ENCODE measurements at places on chromosomes 5 and 9.
A peak's percentile ranks its signal among the peaks of the same experiment; 100 is the strongest.

- DNase-seq = no peak
- no peak overlapping the region for H3K27ac ChIP-seq
- peaks cover 7% of the 10 kb centered on the region for H3K4me1 ChIP-seq
- H3K4me3 ChIP-seq = no peak overlapping the region
Measured at GRCh38 chr9:571066-571465, 270.4 kb upstream of the DMRT1 start.

DNA sequence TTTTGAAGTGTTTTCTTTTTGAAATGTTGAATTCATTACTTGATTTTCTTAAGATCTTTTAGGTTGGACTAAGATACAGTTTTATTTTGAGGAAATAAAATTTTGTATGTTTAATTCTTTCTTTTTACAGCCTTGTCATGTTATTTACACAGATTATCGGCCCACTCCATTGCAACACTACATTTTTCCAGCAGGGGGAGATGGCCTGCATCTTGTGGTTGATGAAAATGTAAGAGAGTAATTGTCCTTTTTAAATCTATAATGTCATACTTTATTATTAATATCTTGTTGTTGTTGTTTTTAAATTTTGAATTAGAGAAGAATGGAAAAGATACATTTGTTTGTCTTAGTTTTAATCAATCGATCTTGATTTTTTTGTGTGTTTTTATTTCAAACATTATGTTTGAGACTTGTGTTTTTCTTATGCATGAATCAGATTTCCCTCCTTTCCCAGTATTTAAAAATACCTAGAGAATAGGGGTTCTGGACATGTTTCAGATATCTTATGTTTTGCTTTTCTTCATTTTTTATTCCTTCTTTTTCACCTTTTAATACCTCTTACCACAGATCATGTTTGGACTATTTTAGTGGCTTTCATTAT, 36.7 kb downstream of the MTREX start:
- no peak overlapping the region for H3K4me3 ChIP-seq
- peaks cover 40% of the 10 kb centered on the region for H3K36me3 ChIP-seq
- H3K4me1 ChIP-seq = no peaks in the 10 kb centered on the region
- peak; percentile 54 for DNase-seq
- no peaks in the 10 kb centered on the region for H3K27me3 ChIP-seq
- no peak overlapping the region for H3K27ac ChIP-seq

GRCh38 chr5:40600383-40600782, 79.3 kb upstream of the PTGER4 start:
- H3K27me3 ChIP-seq = no peaks in the 10 kb centered on the region
- no peaks in the 10 kb centered on the region for H3K4me1 ChIP-seq

DNA sequence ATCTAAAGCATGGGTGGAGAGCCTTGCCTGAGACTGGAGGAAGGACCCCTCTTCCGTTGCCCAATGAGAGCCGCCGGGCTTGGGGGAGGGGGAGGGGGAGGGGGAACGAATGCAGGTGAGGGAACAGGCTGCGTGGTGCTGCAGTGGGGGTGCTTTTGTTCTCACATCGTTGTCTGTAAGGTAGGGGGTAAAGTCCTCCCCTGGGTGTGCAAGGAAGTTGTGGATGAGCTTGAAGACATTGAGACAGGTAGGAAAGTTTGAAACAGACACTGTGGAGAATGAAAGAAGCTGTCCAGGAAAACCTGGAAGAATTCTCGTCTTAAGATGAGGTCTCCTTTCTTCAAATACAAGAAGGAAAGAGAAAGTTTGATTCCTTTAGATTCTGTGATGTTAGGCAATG, 94.1 kb upstream of the LIFR start:
- no peak for DNase-seq
- peak overlapping the region; percentile 49 for H3K27ac ChIP-seq
- H3K4me1 ChIP-seq = 0 out of 2 replicates have a peak, but pooled peaks cover 3% of the 10 kb centered on the region
- no peaks in the 10 kb centered on the region for H3K27me3 ChIP-seq
- H3K4me3 ChIP-seq = peak overlapping the region; percentile 10
- H3K36me3 ChIP-seq = no peaks in the 10 kb centered on the region

DNA sequence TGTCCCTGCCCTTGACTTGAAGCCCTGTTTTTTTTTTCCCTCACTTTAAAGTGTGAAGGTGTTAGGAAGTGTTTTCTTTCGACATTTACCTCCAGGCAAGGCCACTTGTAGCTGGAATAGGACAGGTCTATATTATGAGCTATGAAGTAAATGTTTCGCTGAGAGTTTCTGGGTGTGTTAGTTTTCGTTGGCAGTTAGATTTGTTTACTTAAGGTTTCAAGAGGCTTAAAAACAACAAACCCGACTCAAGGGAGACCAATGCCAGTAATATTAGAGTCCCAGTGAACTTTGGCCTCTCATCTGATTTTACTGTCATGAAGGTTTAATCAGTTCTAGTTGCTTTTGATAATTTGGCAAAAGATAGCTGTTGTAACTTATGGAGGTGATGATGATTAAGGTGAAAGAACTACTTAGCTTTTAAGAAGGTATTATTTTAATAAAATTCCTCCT, 25.2 kb downstream of the OCLN start:
- no peaks in the 10 kb centered on the region for H3K36me3 ChIP-seq
- no peak overlapping the region for H3K4me3 ChIP-seq
- peaks cover 69% of the 10 kb centered on the region for H3K4me1 ChIP-seq

DNA sequence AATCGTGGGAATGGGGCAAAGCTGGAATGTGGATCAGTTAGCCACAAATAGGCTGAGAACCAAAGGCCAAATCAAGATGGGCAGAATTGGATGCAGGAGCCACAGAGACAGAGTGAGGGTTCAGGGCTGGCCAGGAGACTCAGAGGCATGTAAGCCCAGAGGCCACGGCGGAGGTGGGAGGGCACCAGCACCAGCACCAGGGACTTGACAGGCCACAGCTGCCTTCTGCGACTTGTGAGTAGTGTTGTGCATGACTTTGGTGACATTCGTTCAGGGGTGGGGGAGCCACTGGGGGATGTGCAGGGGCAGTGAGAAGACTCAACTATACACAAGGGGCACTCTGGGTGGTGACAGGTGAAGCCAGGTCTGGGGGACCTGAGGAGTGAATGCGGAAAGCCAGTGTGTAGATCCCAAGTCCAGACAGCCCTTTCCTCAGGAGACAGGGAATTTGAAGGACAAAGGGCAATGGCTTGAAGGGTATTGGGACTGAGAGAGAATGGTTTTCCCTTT, 53.2 kb downstream of the TMOD1 start:
- H3K27ac ChIP-seq = no peak overlapping the region
- no peaks in the 10 kb centered on the region for H3K36me3 ChIP-seq
- no peaks in the 10 kb centered on the region for H3K27me3 ChIP-seq
- DNase-seq = no peak

DNA sequence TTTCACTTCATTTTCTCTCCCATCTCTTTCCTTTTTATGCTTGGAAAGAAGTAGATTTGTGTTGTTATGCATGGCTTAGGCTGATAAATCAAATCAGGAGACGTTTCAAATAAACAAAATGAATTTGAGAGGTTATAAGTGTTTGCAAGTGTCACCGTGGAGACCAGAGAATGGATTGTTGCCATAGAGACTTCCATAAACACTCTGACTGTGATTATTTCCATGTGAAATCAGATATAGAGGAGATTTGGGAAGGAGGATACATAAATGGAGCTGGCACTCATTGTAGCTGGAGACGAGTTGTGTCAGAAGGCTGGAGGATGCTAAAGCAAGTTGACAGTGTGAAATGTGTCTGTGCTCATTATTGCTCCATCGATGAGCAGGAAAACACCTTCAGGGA, 84.2 kb upstream of the PCSK1 start:
- H3K27me3 ChIP-seq = peaks cover 19% of the 10 kb centered on the region
- no peaks in the 10 kb centered on the region for H3K4me1 ChIP-seq
- no peak overlapping the region for H3K27ac ChIP-seq
- H3K36me3 ChIP-seq = no peaks in the 10 kb centered on the region

DNA sequence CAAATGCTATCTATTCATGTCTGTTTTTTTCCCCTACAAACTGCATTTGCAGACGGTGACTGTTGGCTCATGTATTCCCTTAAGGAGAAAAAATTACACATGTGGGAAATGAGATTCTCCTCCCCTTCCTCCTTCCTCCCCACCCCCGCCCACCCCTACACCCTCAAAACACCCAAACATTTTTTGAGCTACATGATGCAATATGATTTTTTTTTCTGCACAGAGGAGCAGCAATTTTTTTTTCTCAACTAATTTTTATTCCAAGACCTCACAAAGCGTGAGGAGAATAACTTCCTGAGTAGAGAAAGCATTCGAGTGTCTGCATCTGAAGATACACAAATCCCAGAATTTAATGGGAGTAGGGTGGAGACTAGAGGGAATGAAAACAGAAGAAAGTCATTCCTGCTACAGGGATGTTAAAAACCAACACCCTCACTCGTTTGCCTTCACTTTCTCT, 118.1 kb downstream of the PRDM6 start:
- H3K27me3 ChIP-seq = no peaks in the 10 kb centered on the region
- H3K27ac ChIP-seq = no peak overlapping the region
- H3K4me1 ChIP-seq = no peaks in the 10 kb centered on the region
- no peaks in the 10 kb centered on the region for H3K36me3 ChIP-seq
- no peak overlapping the region for H3K4me3 ChIP-seq

- no peaks in the 10 kb centered on the region for H3K27me3 ChIP-seq
- no peak overlapping the region for H3K4me3 ChIP-seq
- H3K36me3 ChIP-seq = no peaks in the 10 kb centered on the region
Measured at GRCh38 chr5:10684303-10685086, 76.5 kb downstream of the DAP start.

- DNase-seq = no peak
- no peak overlapping the region for H3K27ac ChIP-seq
- H3K4me3 ChIP-seq = no peak overlapping the region
- H3K4me1 ChIP-seq = no peaks in the 10 kb centered on the region
Measured at GRCh38 chr5:143759396-143760130, 52.4 kb upstream of the HMHB1 start.

DNA sequence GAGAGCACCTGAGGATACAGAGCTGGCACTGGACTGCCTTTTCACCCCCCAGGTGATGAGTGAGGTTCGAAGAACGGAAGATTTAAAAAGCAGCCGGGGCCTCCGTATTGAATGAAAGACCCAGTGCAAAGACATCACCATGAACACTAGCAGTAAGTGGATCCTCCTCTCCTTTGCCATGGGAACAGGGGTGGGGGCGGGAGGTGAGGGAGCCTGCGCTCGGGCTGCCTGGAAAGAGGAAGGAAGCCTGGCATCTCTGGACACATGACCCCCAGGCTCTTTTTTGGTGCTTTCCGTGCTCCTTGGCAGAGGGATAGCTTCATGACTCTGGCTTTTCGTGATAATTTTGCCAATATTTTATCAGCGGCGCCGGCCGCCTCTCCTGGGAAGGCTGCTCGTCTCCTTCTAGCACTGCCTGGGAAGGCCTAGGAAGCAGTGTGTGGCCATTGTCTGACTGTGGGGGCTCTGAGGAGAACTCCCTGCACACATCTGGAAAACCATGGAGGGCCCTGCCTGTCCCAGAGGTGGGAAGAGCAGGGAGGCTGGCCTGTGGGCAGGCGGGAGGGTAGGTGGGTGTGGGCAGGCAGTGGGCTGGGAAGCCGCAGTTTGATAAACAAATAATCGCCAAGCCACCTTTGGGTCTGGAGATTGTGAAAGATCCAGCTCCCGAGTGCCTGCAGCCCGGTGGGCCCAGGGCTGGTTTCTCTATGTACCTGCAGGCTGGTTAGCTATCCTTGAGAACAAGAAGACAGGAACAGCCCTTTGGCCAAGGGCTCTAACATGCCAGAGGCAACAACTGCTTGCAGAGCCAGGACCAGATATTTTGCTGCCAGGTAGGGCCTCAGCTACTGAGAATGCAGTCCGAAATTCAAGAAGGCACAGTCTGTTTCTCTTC, 911 bp downstream of the ABLIM3 start:
- no peaks in the 10 kb centered on the region for H3K36me3 ChIP-seq
- 0 out of 2 replicates have a peak, but pooled peaks cover 4% of the 10 kb centered on the region for H3K4me1 ChIP-seq
- peak overlapping the region; percentile 74 for H3K4me3 ChIP-seq
- H3K27ac ChIP-seq = peak overlapping the region; percentile 54
- DNase-seq = no peak
- H3K27me3 ChIP-seq = no peaks in the 10 kb centered on the region

Data from Panc1 (cell line).